ENCODE measurements at places on chromosomes 12 and 14.

GRCh38 chr14:103569408-103569807, 6.6 kb downstream of the COA8 start:
- DNase-seq = no peak

DNA sequence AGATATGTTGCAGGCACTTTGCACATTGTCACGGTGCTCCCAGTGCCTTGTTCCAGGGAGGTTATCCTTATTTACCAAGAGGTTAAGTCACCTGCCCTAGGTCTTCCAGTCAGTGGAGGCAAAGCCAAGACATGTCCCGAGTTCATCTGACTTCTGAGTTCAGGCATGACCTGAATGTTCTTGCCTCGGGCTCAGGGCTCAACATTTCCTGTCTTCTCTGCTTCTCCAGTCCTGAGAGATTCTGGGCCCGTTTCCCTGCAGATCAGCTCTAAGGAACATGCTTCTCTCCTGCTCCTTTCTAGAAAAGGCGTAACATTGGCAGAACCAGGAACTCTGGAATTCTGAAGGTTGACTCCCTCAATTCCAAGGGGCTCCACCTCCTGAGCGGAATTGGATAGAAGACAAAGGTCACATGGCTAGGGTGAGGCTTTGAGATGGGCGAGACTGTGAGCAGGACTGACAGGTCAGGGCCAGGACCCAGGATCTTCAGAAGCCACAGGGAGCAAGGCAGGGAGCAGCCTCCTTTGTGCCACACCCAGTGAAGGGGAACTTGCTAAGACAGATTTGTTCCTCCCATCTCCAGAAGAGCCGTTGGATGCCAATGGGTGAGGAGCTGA, 19.9 kb downstream of the BDKRB2 start:
- no peak for DNase-seq

GRCh38 chr12:113831016-113831415, 135.1 kb downstream of the RBM19 start:
- DNase-seq = no peak

GRCh38 chr14:22538671-22539228, 50.3 kb downstream of the DAD1 start:
- no peak for DNase-seq
